ENCODE measurements at places on chromosomes 12 and 14. TPM values are rescaled to one million over a fixed set of nuclear protein-coding genes. Genes with fewer than 3 reads are reported as not detected.

SPIC gene
- total RNA-seq, result not detected

CAPS2 gene
- total RNA-seq, result 5.7 TPM

CCDC196 gene
- total RNA-seq, result 0.43 TPM

ARHGAP9 gene
- 11.7 TPM for total RNA-seq

- DNase-seq, result no peak
These were observed 9.9 kb downstream of the GPRC5A start for GRCh38 chr12:12901158-12901791.

DNA sequence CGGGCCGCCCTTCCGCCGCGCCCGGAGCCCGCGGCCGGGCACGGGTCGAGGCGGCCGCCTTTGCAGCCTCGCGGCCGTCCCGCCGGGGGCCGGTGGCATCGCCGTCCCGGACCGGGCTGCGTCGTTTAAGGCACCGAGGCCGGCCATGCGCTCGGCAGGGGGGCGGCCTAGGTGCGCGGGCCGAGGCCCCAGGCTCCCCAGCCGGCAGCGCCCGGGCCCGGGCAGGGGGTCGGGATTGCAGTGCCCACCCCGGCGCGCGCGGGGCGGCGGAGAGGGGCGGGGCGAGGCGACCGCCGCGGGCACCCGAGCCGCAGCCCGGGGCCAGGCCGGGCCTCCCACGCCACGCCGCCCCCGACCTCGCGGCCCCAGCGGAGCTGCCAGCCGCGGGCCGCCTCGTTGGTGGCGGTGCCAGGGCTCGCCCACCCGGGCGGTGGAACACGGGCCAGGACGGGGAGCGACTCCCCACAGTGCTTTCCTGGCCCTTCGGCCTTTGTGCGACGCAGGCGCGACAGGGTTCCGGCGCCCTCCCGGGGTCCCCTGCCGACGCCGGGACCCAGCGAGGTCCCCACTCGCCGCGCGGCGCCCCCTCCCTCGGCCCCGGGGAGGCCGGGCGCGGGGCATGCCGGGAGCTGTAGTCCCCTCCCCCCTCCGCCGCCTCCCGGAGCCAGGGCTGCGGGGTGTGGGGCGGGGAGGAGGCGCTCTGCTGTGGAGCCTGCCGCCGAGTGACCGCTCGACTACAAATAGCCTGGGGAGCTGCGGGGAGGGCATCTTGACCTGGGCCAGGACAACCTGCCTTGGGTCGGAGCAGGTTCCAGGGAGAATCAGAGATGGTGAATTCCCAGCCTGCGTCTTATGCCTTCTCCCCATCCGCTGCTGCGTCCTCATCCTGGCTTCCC, 769 bp downstream of the FKBP4 start:
- peak; percentile 70 for DNase-seq

DNA sequence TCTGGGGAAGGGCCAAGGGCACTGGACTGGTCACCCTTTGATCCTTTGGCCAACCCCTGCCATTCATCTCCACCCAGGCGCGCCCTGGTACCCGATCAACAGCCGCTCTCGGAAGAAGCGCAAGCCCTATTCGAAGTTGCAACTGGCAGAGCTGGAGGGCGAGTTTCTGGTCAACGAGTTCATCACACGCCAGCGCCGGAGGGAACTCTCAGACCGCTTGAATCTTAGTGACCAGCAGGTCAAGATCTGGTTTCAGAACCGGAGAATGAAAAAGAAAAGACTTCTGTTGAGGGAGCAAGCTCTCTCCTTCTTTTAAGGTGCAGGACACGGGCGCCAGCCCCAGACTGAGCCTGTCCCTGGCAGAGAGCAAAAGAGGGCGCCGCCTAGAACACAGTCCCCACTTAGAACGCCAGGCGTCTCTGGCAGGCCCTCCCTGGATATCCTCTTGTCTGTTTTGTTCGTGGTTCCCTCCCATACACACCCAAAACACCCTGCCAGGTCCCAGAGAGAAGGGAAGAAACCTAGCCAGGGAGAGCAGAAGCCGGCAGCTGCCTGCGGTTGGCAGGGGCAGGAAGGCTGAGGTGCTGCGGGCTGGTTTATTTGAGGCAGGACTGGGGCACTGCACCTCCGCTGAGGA, 1.7 kb downstream of the HOXC12 start:
- DNase-seq, result no peak

DNA sequence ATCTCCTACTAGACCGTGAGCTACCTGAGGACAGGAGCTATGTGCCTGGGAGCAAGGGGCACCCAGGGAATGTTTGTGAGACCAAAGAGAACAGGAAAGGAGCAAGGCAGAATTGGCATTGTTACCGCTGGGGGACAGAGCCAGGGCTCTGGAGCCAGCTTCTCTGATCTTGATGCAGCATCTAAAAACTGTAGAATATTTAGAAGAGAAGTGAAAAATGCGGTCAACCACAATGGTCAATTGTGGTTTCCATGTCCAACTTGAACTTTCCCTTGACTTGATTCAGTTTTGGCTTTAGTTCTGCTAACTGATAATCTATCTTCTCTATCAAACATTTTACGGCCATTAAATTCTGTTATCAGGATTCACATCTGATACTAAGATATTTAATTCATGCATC, 201.2 kb downstream of the ANO4 start:
- no peak for DNase-seq

DNA sequence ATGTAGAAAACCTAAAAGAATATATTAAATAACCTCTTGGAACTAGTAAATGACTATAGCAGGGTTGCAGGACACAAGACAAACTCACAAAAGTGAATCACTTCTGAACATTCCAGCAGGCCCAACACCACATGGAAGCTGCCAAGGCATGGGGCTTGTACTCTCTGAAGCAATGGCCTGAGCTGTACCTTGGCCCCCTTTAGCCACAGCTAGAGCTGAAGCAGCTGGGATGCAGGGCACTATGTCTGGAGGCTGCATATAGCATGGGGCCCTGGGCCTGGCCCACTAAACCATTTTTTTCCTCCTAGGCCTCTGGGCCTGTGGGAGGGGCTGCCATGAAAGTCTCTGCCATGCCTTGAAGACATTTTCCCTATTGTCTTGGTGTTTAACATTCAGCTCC, 1067.3 kb downstream of the LRFN5 start:
- no peak for DNase-seq

GRCh38 chr14:97866664-97867063, 1069.5 kb downstream of the VRK1 start:
- no peak for DNase-seq

GRCh38 chr12:11758510-11759493, 109.3 kb downstream of the ETV6 start:
- no peak for DNase-seq

Measured in pancreas (tissue), 10 donors.